ENCODE measurements at places on chromosomes 1 and 21.

- no peak for DNase-seq
Measured at GRCh38 chr21:41957991-41958766, 4.4 kb upstream of the C2CD2 start.

DNA sequence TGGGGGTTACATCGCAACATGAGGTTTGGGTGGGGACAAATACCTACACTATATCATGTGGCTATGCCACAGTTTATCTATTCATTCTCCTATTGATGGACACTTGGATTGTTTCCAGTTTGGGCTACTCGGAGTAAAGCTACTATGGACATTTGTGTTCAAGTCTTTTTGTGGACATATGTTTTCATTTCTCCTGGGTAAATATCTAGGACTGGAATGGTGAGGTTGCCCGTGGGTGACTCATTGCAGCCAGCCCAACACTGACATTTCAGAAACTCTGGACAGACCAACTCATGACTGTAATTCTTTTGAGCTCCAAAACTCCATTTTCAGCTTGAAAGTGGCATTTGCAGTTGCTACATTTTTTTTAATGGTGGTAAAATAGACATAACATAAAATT is 82.7 kb downstream of the KAZN start:
- no peak for DNase-seq

GRCh38 chr1:175152006-175152652 is 40.4 kb downstream of the KIAA0040 start:
- peak; percentile 56 for DNase-seq

DNA sequence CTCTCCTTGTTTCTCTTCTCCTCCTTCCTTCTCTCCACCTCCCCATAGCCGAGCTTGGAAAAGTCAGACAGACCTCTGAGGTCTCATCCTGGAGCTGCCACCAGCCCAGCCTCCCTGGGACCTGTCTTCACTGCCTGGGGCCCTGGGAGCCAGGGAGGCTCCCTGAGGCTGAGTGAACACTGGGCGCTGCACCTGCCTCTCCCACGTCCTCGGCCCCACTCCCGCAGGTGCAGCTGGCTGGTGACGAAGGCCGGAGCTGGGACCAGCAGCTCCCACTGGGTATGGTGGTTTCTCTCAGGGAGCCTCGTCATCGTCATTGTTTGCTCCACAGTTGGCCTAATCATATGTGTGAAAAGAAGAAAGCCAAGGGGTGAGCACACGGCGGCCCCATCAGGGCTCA is 5.3 kb downstream of the TNFRSF14 start:
- no peak for DNase-seq

DNA sequence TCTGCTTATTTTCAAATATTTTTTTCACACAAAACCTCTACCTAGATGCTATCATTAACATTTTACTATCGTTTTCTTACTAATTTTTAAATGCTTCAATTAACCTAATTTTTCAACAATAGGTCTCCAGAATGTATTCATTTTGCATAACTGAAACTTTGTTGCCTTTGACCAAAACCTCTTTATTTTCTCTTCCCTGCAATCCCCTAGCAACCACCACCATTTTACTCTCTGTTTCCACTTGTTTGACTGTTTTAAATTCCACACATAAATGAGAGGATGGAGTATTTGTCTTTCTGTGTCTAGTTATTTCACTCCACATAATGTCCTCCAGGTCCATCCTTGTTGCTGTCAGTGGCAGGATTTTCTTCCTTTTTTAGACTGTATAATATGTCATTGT is 9.5 kb upstream of the F13B start:
- no peak for DNase-seq

DNA sequence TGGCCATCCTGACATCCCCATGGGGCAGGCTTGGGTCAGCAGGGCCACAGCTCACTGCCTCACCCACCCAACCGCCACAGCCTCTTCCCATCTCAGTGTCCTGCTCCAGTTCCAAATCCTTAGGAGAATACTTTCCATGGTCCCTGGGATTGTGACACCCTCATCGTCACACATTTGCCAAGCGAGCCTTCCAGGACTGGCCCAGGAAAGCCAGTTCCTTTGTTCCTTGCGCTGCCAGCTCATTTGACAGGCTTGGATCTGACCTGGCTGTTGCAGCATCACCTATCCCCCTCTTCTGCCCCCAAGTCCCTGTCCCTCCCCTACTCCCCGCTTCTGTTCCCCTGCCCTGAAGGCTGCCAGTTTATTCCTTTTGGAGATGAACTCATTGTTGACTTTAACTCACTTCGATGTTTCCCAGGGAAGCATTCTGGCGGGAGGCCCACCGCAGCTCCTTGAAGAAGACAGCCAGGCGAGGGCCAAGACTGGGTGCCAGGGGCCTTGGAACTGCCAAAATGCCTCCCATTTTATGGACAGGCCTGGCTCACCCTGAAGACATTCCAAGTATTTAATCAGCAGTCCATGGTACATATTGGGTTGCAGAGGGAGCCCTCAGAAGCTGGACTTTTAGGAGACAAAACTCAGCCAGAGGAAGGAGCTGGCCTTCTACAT is 10.2 kb upstream of the GNL2 start:
- DNase-seq = no peak

DNA sequence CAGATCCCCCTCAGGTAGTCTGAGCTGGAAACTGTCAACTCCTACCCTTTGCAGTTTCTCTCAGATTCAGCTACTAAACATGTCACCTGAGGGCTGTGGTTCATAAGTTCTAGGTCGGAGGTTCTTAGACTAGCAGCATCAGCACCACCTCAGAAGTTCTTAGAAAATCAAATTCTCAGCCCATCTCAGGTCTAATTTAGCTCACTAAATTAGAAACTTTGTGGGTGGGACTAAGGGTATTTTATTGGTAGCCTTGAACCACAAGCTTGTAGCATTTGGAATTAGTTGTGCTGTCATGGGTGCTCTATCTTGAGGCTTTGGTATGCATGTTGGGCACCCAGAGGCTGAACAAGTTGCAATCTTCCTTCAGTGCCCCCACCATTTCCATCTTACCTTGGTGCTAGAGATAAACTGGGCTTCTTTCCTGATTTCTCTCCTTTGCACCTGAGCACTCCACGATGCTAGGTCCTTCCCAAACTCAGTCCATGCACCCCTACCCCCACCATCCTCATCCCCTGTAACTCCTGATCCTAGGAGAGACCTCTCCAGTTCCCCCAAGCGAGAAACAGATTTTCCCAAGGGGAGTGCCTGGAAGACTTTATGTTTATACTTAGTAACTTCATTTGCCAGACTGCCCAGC is 54.2 kb downstream of the S1PR1 start:
- DNase-seq = no peak

GRCh38 chr1:161096530-161096929 is 1.6 kb upstream of the KLHDC9 start:
- DNase-seq = no peak

All from Kasumi-1 (cell line).